ENCODE measurements at places on chromosomes 3 and 15. TPM values are rescaled to one million over a fixed set of nuclear protein-coding genes. Genes with fewer than 3 reads are reported as not detected.

GNAT1 gene
- not detected for polyA plus RNA-seq

CCRL2 gene
- polyA plus RNA-seq, result 1.3 TPM

LOXL1 gene
- polyA plus RNA-seq, result 0.55 TPM

TF gene
- polyA plus RNA-seq, result not detected

KNG1 gene
- polyA plus RNA-seq, result not detected

MST1R gene
- polyA plus RNA-seq, result 1.2 TPM

CCR1 gene
- 5.8 TPM for polyA plus RNA-seq

LRRC31 gene
- polyA plus RNA-seq, result not detected

TCF12 gene
- polyA plus RNA-seq, result 58.0 TPM

PIERCE2 gene
- 2.2 TPM for polyA plus RNA-seq

SLC51A gene
- 0.90 TPM for polyA plus RNA-seq
